Thoracic aorta endothelial cell (primary cell): ENCODE measurements at places on chromosomes 1 and 21. TPM values are rescaled to one million over a fixed set of nuclear protein-coding genes. Genes with fewer than 3 reads are reported as not detected.

The EIF4G3 gene
- total RNA-seq: 75.0 and 75.5 TPM in 2 replicates

The PAQR7 gene
- 2.7 and 4.4 TPM in 2 replicates for total RNA-seq

The PDE9A gene
- total RNA-seq: 0.36 TPM in 1 of 2 replicates, not detected in the other

The OR2L3 gene
- not detected in 2 replicates for total RNA-seq

The TSPEAR gene
- not detected in 2 replicates for total RNA-seq

The F13B gene
- 0.40 TPM in 1 of 2 replicates, not detected in the other for total RNA-seq

The KRTAP13-2 gene
- total RNA-seq: not detected in 2 replicates

The C1orf226 gene
- total RNA-seq: 3.4 and 3.7 TPM in 2 replicates

The KRTAP21-2 gene
- total RNA-seq: not detected in 2 replicates

The RAB25 gene
- not detected in 2 replicates for total RNA-seq

The HMGCS2 gene
- not detected in 2 replicates for total RNA-seq

The THEM5 gene
- not detected in 2 replicates for total RNA-seq

The PRKAA2 gene
- 10.0 and 11.2 TPM in 2 replicates for total RNA-seq

The KIAA1614 gene
- total RNA-seq: 0.66 and 1.9 TPM in 2 replicates

The C1QB gene
- total RNA-seq: not detected in 2 replicates

The ATPAF1 gene
- total RNA-seq: 47.2 and 52.7 TPM in 2 replicates

The PLA2G2C gene
- total RNA-seq: not detected in 2 replicates

The TCHHL1 gene
- not detected in 2 replicates for total RNA-seq

The TDRD10 gene
- 2.9 and 4.0 TPM in 2 replicates for total RNA-seq

The COL24A1 gene
- total RNA-seq: 0.07 and 0.27 TPM in 2 replicates

The ZNF692 gene
- 16.9 and 18.1 TPM in 2 replicates for total RNA-seq

The MYOG gene
- not detected in 2 replicates for total RNA-seq

The CELA2A gene
- not detected in 2 replicates for total RNA-seq

The ADCY10 gene
- under 0.01 and 0.07 TPM in 2 replicates for total RNA-seq

The SPRR2G gene
- not detected in 2 replicates for total RNA-seq

The TLR5 gene
- total RNA-seq: 0.27 and 0.72 TPM in 2 replicates

The SELENOF gene
- 305 and 312 TPM in 2 replicates for total RNA-seq

The ZNF648 gene
- total RNA-seq: not detected in 2 replicates

The VHLL gene
- not detected in 2 replicates for total RNA-seq

The ATAD3C gene
- total RNA-seq: not detected in 2 replicates

The NPHS2 gene
- total RNA-seq: not detected in 2 replicates

The PLCH2 gene
- total RNA-seq: under 0.01 and 0.07 TPM in 2 replicates

The TOMM40L gene
- 12.6 and 14.9 TPM in 2 replicates for total RNA-seq

The KCNJ15 gene
- 0.13 and 0.50 TPM in 2 replicates for total RNA-seq

The GJA8 gene
- total RNA-seq: not detected in 2 replicates

The MIGA1 gene
- total RNA-seq: 24.1 and 24.4 TPM in 2 replicates

The LYST gene
- total RNA-seq: 16.5 and 17.0 TPM in 2 replicates

The KLF17 gene
- total RNA-seq: not detected in 2 replicates

The MUTYH gene
- 10.9 and 13.1 TPM in 2 replicates for total RNA-seq

The WNT9A gene
- total RNA-seq: 1.1 and 2.7 TPM in 2 replicates

The KRTAP20-4 gene
- not detected in 2 replicates for total RNA-seq

The HNRNPCL2 gene
- not detected in 2 replicates for total RNA-seq

The PDC gene
- not detected in 2 replicates for total RNA-seq

The OR2W3 gene
- not detected in 2 replicates for total RNA-seq

The ASTN1 gene
- not detected in 2 replicates for total RNA-seq

The SHISAL2A gene
- total RNA-seq: not detected in 2 replicates

The PADI3 gene
- not detected in 2 replicates for total RNA-seq

The LIPI gene
- total RNA-seq: not detected in 2 replicates

The OR2T35 gene
- total RNA-seq: not detected in 2 replicates

The TMEM240 gene
- total RNA-seq: 3.5 and 4.0 TPM in 2 replicates

The RIIAD1 gene
- total RNA-seq: not detected in 2 replicates

The PLA2G2A gene
- not detected in 2 replicates for total RNA-seq

The ACTN2 gene
- total RNA-seq: 2.3 and 2.5 TPM in 2 replicates

The SYT11 gene
- 36.2 and 39.1 TPM in 2 replicates for total RNA-seq

The IFNLR1 gene
- not detected in 2 replicates for total RNA-seq

The ENTREP3 gene
- 11.8 and 15.3 TPM in 2 replicates for total RNA-seq

The ANKRD34A gene
- 0.13 and 0.22 TPM in 2 replicates for total RNA-seq

The S100A12 gene
- not detected in 2 replicates for total RNA-seq
